ENCODE measurements at places on chromosomes 7 and 10.
A peak's percentile ranks its signal among the peaks of the same experiment; 100 is the strongest.

DNA sequence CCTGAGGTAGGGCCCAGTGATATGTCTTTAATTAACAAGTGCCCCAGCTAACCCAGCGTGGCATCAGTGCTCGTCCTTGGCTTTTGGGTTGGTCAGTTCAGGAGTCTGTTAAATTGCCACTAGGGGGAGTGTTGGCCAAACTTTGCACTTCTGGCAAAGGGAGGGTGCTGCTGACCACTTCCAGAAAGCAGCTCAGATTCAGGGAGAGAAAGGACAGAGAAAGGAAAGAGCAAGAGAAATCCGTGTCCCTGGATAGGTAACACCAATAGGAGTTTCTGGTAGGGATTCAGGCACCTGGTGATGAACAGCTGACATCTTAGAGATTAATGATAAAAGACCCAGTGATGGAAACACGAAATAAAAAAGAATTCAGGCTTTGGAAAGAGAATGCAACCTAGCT lies 243.1 kb upstream of the AOAH start:
- no peak for DNase-seq

GRCh38 chr10:3043512-3044368 lies 23.6 kb upstream of the PFKP start:
- DNase-seq = no peak

DNA sequence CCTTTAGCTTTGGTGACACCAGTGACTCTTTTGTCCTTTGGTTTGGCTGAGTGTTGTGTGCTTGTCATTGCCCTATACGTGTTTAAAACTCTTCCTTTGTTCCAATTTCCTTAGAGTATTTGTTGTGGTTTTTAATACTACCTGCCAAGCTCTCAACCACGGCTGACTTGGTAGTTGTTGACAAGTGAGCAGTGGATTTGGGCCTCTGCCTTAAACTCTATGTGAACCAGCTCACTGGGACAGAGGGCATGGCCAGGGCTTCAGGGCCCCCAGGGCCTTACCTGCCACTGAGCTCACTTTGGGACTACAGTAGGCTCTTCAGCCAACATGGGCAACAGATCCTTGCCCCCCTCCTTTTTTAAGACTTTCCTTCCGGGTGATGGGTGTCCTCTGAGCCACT lies 9.6 kb upstream of the DMBT1 start:
- DNase-seq = no peak

- no peak for DNase-seq
Measured at GRCh38 chr10:7260912-7261311, 149.9 kb downstream of the SFMBT2 start.

- no peak for DNase-seq
Measured at GRCh38 chr7:105339404-105340323, 49.1 kb downstream of the SRPK2 start.

GRCh38 chr7:94253686-94254085 lies 141.0 kb upstream of the COL1A2 start:
- DNase-seq = no peak

DNA sequence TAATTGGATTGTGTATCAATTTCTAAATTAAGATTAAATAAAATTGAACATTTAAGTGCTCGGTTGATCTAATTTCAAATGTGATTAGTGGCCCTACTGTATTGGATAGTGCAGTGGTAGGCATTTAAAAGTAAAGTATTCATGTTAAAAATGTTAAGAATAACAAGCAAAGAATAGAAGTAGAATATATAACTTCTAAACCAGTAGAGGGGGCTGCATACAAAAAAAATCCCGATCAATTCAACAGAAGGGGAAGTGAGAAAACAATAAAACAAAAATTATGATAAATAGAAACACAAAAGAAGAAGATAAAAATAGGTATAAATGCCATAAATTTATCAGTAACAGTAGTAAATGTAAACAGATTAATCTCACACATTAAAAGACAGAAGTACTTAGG lies 24.9 kb upstream of the WDFY4 start:
- DNase-seq = no peak

- DNase-seq = no peak
Measured at GRCh38 chr7:85185424-85186082, 1.3 kb downstream of the SEMA3D start.

- DNase-seq = no peak
Measured at GRCh38 chr10:34169131-34169530, 646.0 kb downstream of the PARD3 start.

GRCh38 chr7:2903682-2904162 lies 59.6 kb upstream of the GNA12 start:
- no peak for DNase-seq

DNA sequence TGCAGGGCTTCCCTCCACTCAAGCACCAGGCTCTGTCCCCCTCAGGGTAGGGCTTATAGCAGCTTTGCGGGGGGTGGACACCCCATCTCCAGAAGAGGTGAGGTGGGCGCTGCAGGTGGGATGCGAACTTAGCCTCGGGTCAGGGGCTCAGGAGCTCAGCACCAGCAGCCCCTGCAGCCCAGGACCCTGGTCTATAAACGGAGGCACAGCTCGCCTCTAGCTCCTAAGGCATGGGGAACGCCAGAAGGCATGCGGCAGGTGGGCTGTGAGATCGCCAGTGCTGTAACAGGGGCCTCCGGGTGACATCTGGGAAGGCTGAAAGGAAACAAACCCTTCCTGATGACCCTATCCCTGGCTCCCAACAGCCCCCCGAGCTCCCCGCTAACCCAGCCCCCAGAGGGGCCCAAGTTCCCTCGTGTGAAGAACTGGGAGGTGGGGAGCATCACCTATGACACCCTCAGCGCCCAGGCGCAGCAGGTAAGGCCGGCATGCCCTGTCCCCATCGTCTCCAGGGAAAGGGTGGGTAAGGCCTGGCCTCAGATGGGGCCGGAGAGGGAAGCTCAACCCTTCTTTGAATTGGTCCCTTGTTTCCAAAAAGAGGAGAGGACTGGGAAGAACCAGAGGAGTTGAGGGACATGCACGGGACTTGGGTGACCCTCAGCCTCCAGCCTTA lies 4.2 kb downstream of the NOS3 start:
- DNase-seq = no peak

GRCh38 chr7:12741951-12742575 lies 54.6 kb downstream of the ARL4A start:
- no peak for DNase-seq

DNA sequence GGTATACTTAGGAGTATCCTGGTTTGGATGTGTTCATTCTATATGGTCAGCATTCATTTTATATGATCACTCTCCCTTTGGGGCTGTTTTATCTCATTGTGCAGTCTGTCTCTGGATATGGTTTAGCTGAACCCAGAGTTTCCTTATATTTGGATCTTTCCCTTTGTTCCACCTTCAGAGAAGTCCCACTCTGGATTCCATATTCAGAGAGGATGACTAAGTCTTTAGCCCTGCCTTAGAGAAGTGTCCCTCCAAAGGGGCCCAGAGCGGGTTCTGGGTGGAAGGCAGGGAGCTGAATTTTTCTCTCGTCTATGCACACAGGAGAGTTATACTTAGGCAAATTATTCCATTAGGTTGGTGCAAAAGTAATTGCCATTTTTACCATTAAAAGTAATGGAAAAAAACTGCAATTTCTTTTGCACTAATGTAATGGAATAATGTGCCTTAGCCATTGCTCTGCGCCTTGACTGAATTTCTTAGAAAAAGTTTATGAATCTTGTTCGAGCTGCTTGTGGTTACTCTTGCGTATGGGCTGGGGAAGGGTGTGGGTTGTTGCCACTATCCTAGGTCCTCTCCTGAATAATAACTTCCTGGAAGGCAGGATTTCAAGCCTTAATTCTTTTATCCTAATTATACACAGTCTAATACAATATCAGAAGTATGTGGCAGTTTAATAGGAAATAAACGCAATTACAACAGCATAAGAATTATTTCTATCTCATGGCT lies 74.2 kb upstream of the MTPN start:
- no peak for DNase-seq

DNA sequence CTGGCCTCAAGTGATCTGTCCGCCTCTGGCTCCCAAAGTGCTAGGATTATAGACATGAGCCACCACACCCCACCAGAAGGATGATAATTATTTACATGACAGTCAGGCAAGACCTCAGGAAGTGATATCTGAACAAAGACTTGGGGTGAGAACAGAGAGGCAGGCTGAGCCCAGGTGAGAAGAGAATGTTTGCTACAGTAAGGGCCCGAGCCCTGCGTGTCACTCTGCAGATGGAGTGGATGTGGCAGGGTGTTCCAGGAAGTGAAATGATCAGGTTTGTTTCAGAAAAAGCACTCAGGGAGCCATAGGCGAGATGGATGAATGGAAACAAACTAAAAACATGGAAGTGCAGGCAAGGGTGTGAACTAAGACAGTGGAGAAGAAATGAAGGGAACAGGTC lies 22.2 kb downstream of the SFMBT2 start:
- peak; percentile 4 for DNase-seq

DNA sequence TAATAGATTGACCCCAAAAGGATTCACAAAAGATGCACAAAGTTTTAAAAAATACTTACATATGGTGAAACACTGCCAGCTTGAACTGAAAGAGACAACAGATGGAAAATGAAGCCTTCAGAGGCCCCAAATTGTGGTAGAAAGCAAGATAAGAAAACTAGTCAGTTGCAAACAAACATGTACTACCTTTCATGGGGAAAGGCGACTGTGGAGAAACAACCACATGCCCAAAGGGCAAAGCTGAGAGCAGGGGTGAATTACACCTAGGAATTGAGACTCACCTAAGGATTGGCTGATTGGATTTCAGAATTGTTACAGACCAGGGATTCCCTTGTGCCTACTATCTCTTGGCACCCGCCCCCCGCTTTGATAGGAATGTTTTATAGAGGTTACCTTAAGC lies 13.1 kb downstream of the EPC1 start:
- no peak for DNase-seq

DNA sequence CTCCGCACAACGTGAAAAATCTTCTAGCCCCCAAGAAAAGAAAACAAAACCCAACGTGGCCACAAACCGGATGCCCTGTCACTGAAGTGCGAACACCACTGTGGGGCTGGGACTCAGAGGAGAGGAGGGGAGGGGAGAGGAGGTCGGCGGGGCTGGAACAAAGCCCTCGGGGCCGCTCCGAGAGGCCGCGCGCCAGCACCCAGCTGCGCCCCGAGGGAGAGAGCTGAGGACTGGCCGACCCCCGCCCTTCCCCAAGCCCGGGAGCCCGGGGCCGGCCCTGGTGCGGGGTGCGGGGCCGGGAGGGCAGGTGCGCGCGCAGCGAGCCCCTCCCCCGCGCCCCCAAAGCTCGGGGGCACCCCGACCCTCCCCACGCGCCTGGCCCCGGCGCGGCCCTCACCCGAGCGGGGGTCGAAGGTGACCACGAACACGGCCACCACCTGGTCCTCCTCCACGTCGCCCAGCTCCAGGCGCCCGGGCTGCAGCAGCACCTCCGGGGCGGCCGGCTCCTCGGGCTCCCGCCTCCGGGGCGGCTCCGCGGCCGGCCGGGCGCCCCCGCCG lies 398 bp downstream of the DENND11 start:
- DNase-seq = peak; percentile 49
